ENCODE measurements at places on chromosomes 7 and 10.
A peak's percentile ranks its signal among the peaks of the same experiment; 100 is the strongest.

DNA sequence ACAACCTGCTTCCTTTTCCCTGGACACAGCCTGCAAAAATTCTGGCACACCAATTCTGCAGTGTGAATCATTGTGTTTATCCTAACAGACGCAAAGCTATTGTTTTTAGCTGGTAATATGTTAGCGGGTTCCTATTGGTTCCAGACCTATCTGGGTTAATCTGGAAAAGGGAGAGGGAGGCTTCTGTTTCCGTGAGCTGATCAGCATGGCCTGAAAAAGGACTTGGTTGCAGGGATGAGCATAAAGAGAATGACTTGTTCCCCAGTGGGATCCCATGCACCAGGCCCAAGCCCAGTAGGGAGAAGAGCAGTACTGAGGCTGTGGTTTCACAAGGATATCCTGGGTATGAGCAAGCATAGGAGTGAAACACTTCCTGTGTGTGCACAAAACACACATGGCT, 78.4 kb downstream of the PDE1C start:
- DNase-seq = no peak

DNA sequence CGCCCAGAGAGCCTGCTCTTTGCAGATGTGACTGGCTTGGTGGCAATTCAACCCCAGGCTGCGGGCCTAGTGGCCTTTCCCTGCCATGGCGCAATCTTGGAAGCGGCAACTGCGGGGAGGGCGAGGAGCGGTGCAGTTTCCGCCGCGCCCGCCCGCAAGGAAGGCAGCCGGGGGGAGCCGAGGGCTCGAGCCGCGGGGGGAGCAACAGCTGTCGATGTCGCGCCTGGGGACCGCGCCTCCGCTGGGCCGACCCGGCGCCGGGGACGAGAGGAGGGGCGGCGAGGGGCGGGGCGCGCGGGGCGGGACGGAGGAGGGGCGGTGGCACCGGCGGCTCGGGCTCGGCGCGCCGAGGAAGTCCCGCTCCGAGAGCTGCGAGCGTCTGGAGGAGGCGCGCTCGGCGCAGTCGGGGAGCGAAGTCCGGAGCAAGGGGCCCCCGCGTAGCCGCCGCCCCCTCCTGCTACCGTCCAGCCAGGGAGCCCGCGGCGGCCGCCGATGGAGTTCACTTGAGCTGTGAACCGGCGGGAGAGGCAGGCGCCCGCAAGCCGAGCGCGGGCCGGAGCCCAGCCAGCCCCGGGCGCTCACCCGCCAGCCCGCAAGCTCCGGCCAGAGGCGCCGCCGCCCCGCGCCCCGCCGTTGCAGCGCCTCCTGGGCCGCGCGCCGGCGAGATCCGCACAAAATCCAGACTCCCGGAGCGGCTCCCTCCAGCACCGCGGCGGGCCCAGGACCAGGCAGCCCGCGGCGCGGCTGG, 438.1 kb upstream of the GALNT17 start:
- DNase-seq = peak; percentile 66

GRCh38 chr7:149741629-149742028, 31.8 kb downstream of the ZNF467 start:
- DNase-seq = no peak

- DNase-seq = no peak
Observed at GRCh38 chr7:7779888-7780287, 61.5 kb upstream of the RPA3 start.

DNA sequence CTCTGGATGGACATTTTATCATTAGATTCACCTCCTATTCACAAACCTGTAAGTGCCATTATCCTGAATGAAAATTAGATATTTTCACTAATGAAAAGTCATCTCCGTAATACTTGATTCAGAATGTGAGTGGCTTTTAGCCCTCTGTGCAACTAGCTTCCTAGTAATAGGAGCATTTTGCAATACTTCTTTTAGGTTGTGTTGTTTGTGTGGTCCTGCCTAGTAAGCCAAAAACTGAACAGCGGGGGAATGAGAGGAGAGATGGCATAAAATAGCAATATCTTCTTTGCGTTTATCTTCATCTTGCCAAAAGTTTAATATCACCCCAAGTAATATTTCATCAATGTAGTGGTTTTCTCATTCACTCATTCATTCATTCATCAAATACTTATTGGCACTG, 507.5 kb upstream of the CELF2 start:
- no peak for DNase-seq

DNA sequence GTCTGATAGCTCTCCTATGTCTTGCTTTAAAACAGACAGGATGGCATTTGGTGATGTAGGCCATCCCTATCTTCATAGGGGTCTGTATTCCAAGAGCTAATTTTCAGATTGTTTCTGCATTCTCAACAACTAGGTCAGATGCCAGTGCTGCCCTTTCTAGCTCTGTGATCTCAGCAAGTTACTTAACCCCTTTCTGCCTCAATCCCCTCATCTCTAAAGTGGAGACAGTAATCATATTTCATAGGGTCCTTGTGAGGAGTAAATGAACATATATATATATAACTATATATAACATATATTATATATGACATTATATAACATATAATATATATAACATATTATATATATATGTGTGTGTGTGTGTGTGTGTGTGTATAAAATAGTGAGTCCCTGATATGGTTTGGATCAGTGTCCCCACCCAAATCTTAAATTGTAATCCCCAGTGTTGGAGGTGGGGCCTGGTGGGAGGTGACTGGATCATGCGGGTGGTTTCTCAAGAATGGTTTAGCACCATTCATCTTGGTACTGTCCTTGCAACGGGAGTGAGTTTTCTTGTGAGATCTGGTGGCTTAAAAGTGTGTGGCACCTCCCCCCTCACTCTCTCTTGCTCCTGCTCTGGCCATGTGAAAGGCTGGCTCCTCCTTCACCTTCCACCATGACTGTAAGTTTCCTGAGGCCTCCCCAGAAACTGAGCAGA, 45.2 kb downstream of the HIPK2 start:
- DNase-seq = no peak

GRCh38 chr10:132503581-132504421, 33.8 kb upstream of the INPP5A start:
- DNase-seq = no peak

DNA sequence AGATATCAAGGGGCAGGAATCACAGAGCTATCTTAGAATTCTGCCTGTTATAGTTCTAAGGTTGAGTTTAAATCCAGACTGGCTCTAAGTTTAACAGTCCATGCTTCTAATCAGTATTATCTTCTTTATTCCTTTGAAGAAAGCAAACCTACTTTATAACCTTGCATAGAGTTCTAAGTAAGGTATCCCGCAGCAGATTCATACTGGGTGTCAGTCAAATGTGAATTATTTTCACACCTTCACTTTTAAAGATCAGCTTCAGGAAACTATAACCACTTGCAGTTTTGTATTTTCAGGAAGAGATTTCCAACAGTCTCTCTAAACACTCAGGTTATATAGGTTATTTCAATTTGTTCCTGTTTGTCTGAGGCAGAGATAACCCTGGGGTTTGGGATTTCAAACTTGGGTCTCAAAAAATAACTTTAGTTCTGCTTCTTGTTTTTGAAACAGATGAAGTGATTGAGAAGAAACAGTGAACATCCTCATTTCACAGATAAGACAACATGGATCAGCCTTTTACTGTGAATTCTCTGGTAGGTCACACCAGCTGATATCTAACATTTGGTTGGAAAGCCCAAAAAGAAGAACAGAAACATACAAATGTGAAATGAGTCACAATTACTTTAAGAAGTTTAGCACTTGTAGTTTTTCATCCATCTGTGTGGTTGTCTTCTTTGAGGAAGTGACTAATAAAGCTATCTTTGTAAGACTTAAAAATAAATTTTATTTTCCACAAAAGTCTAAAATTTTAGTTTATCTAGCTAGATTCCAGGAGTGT, 21.4 kb downstream of the STAMBPL1 start:
- no peak for DNase-seq

DNA sequence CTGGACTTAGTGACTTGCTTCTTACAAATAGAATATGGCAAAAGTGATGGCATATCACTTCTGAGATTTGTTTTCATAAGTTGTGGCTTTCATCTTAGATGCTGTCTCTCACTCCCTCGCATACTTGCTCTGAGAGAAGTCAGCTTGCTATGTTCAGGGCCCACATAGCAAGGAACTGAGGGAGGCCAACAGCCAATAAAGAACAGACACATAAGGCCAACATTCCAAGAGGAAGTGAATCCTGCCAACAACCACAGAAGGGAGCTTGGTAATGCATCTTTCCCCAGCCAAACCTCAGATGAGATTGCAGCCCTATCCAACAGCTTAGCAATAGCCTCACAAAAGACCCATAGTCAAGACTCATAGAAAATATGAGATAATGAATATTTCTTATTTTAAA, 39.2 kb upstream of the DMTF1 start:
- DNase-seq = no peak

DNA sequence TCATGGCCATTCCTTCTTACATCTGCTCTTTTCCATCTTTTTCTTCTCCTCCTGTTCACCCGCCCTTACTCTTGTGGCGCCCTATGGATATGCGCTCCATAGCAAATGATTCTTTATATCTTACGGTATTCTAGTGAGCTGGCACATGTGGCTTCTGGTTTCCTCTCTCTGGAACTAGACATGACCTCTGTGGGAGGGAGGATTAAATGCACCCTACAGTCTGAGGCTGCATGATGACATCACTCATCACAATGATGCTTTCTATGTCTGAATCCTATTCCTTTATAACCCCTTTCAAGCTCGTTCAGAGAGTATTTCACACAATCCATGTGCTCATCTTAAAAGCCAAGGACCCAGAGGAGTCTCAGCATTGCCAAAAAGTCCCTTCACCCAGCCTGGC, 153.3 kb downstream of the EGFR start:
- DNase-seq = no peak

DNA sequence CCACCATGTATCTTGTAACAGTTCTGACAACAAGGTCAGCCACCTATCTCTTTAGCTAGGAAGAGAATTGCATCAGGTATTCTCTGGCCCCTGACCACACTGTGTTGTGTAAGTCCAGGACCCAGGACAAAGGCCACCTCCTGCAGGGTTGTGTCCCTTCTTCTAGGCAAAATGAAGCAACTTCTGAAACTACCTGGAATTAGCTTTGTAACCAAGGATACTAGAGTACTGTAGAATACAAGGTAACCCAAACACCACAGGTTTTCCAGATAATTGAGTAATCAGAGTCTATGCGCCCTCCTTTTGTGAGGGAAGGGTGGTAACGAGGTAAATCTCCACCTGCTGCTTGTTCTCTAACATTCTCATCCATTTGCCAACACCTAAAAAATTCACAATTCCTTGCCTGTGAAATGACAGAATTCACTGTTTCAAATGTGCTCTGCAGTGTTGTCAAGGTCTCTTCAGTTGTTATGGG, 51.7 kb downstream of the SGMS1 start:
- no peak for DNase-seq

DNA sequence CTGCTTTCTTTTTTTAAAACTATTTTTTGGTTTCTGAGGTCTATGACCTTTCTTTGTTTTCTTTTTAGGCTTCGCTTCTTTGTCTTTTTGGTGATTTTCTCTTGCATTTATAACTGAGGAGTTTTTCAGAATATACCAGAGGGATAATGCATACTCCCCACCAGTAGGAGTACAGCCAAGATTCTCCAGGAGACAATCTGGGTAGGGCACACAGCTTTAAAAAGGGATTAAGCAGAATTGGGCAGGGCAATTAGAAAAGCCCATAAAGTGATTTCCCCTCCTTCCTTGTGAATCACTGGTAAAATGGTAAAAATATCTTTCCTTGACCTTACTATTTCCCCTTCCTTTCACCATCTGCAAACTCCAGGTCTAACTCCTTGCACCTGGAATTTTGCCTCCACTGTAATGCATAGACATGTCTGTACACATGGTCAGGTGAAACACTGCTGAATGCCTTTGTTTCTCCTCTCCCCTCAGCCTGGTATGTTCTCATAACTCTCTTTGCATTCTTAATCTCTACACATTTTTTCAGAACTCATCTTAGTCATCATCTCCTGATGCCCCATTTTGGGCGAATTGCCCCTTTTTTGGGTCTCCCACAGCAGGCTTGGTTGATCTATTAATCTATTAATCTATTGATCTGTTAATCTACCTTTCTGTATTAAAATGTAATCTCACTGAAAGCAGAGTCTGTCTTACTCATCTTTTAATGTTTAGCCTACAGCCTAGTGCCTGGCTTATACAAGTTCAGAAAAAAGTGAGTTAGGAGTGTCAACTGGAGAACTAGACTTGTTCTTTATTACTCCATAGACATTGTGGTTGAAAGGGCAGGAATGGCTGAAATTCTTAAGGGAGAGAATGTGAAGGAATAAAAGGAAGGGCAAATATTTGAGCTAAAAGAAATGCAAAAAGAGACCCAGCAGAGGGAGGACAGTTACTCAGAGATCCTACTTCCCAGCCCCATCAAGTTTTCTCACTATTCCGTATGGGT, 64.6 kb downstream of the MDFIC start:
- DNase-seq = no peak

- no peak for DNase-seq
Observed at GRCh38 chr10:79387466-79387973, 40.3 kb downstream of the PPIF start.

- DNase-seq = no peak
Observed at GRCh38 chr7:35749556-35749955, 51.3 kb upstream of the SEPTIN7 start.

DNA sequence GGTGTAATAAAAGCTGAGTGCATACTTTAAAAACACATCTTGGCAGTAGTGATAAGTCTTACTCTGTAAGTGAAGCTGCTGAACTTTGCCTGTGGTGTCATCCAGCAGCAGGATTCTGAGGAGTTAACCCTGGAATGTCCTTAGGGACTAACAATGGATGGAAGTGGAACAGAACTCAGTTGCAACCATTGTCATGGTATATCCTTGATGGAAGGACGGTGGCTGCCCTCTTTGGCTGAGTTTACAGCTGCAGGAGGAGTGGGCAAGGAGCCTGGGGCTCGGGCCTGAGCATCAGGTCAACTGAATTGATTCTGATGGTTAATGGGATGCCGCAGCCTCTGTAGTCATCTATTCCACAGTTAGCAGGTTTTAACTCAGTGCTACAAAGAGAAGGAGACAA, 56.2 kb downstream of the MRC1 start:
- no peak for DNase-seq

GRCh38 chr7:77808517-77808916, 9.9 kb downstream of the PHTF2 start:
- no peak for DNase-seq

- no peak for DNase-seq
Observed at GRCh38 chr7:43577485-43577951, 5.4 kb upstream of the STK17A start.

- no peak for DNase-seq
Observed at GRCh38 chr10:101839002-101839401, 4.6 kb downstream of the KCNIP2 start.

GRCh38 chr10:49220031-49220430, 31.8 kb upstream of the TMEM273 start:
- DNase-seq = no peak

DNA sequence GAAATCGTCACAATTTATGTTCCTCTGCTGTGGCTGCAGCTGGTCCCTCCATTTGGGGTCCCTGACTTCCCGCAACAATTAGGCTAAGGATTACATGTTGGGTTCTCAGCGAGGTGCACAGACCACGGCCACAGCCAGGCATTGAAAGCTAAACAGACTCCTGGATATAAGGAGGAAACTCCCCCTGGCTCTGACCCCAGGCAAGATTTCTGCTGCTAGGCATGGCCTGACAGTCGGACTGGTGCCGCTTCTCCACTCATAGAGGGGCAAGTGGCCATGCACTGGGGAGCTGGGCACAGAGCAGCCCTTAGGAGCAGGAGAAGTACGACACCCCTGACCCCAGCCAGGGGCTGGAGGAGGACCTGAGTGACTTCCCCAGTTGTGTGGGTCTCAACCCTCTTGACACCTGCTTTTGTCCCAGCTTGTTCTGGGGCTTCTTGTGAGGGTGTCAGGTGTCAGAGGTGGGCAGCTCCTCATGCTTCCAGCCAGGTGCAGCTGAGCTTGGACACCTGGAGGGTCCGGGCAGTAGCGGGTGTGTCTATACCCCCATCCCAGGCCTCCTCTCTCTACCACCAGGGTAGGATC, 38.3 kb downstream of the TSPAN15 start:
- DNase-seq = no peak
